ENCODE measurements at places on chromosomes 12 and 14. TPM values are rescaled to one million over a fixed set of nuclear protein-coding genes. Genes with fewer than 3 reads are reported as not detected.

Gene DEGS2
- 0.42 TPM for total RNA-seq

- no peak overlapping the region for H3K27ac ChIP-seq
- no peak for DNase-seq
- H3K27me3 ChIP-seq: no peaks in the 10 kb centered on the region
- H3K4me3 ChIP-seq: no peak overlapping the region
Measured at GRCh38 chr14:104424406-104425072, 155.0 kb upstream of the C14orf180 start.

DNA sequence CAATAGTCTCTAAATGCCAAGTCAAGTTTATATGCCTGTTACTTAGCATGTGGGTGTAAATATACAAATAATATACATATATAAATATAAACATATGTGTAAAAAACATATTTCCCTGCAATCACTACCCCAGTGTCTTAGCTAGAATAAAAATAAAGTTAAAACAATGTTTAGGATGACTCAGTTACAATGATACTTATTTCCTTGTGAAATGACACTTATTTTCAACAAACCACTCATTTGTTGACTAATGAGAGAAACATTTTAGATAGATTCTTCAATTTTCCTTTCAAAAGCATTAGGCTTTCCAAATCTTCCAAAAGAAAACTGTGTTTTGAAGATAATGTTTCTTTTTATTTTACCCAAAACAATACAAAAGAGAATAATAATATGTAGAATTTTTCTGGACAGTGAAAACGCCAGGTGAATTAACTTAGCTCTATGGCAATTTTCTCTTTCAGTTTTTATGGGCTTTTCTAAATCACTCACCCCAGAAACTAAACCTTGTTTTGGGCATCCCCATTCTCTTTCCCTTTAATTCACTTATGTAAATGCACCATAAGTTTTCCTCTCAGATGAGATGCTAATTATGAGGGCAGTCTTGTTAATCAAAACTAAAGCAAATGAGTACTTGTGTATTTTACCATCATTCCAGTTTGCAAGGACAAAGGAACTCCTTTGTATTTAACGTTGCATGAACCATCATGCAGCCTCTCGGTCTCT lies 465.9 kb downstream of the BCAT1 start:
- DNase-seq: no peak
- H3K4me3 ChIP-seq: no peak overlapping the region
- no peaks in the 10 kb centered on the region for H3K4me1 ChIP-seq
- H3K27me3 ChIP-seq: no peaks in the 10 kb centered on the region
- no peak overlapping the region for H3K27ac ChIP-seq
- no peaks in the 10 kb centered on the region for H3K36me3 ChIP-seq

DNA sequence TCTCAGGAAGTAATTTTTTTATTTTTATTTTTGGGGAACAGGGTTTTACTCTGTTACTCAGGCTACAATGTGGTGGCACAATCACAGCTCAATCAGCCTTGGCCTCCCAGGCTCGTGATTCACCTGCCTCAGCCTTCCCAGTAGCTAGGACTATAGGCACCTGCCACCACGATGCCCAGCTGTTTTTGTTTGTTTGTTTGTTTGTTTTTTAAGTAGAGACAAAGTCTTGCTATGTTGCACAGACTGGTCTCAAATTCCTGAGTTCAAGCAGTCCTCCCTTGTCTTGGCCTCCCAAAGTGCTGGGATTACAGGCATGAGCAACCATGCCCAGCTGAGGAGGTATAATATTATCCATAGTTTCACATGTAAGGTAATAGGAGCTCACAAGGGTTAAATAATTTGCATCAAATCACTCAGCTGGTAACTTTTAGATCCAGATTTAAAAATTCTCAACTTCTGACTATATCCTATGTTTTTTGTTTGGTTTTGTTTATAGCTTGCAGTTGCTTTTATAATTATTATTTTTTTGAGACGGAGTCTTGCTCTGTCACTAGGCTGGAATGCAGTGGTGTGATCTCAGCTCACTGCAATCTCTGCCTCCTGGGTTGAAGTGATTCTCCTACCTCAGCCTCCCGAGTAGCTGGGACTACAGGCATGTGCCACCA lies 629.3 kb downstream of the DIO2 start:
- H3K36me3 ChIP-seq: no peaks in the 10 kb centered on the region
- DNase-seq: no peak
- H3K4me1 ChIP-seq: no peaks in the 10 kb centered on the region
- no peak overlapping the region for H3K4me3 ChIP-seq
- no peaks in the 10 kb centered on the region for H3K27me3 ChIP-seq

GRCh38 chr12:112711507-112711906 lies 80.0 kb upstream of the RPH3A start:
- H3K4me3 ChIP-seq: no peak overlapping the region
- H3K27me3 ChIP-seq: no peaks in the 10 kb centered on the region
- no peak for DNase-seq
- no peak overlapping the region for H3K27ac ChIP-seq

- H3K36me3 ChIP-seq: no peaks in the 10 kb centered on the region
- H3K27me3 ChIP-seq: no peaks in the 10 kb centered on the region
- H3K27ac ChIP-seq: no peak overlapping the region
- peaks cover 15% of the 10 kb centered on the region for H3K4me1 ChIP-seq
- no peak for DNase-seq
Measured at GRCh38 chr12:57886542-57886941, 40.0 kb upstream of the CTDSP2 start.

DNA sequence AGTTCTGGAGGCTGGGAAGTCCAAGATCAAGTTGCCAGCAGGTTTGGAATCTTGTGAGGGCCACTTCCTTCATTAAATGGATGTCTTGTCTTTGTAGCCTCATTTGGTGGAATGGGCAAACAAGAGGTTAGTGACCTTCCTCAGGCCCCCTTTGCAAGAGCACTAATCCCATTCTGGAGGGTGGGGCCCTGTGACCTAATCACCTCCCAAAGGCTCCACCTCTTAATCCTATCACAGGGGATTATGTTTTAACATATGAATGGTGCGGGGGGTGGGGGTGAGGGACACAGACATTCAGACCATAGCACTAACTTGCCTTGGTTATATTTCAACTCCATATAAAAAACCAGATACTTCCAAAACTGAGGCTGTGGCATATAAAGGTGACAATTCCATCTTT lies 59.9 kb upstream of the PPP4R3A start:
- no peak overlapping the region for H3K4me3 ChIP-seq
- peaks cover 5% of the 10 kb centered on the region for H3K4me1 ChIP-seq
- DNase-seq: no peak
- H3K27me3 ChIP-seq: no peaks in the 10 kb centered on the region
- no peaks in the 10 kb centered on the region for H3K36me3 ChIP-seq

- no peaks in the 10 kb centered on the region for H3K27me3 ChIP-seq
- no peaks in the 10 kb centered on the region for H3K4me1 ChIP-seq
- DNase-seq: no peak
- no peaks in the 10 kb centered on the region for H3K36me3 ChIP-seq
Measured at GRCh38 chr12:59494617-59495016, 101.2 kb upstream of the SLC16A7 start.

- H3K4me1 ChIP-seq: no peaks in the 10 kb centered on the region
- H3K36me3 ChIP-seq: no peaks in the 10 kb centered on the region
- H3K27ac ChIP-seq: no peak overlapping the region
- H3K27me3 ChIP-seq: no peaks in the 10 kb centered on the region
- no peak for DNase-seq
Measured at GRCh38 chr12:109639151-109639872, 65.7 kb downstream of the MVK start.
